Stimulated activated effector memory CD8-positive, alpha-beta T cell treated with anti-CD3 and anti-CD28 coated beads, Interleukin-12 subunit alpha, Interleukin-12 subunit beta, amount 100 ng/mL, for 72 hours (primary cell): ENCODE measurements at places on chromosomes 7 and 10.

GRCh38 chr7:29032146-29032545 lies 74.0 kb upstream of the TRIL start:
- no peak for DNase-seq

- DNase-seq = no peak
Observed at GRCh38 chr10:99172128-99172738, 63.4 kb downstream of the HPSE2 start.

DNA sequence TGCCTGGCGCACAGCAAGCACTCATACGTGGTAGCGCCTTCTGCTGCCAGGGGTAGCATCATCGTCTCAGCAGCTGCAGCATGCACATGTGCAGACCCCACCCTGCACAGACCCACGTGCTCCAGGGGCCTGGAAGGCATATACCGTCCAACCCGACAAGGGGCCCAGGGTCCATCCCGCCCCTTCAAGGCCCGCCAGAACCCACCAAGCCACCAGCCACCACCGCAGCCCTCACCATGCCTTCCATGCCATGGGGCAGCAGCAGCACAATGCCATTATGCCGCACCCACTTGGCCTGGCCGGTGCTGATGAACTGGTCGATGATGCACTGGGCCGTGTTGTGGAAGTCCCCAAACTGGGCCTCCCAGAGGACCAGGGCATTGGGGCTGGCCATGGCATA lies 22.7 kb downstream of the OGDHL start:
- no peak for DNase-seq

DNA sequence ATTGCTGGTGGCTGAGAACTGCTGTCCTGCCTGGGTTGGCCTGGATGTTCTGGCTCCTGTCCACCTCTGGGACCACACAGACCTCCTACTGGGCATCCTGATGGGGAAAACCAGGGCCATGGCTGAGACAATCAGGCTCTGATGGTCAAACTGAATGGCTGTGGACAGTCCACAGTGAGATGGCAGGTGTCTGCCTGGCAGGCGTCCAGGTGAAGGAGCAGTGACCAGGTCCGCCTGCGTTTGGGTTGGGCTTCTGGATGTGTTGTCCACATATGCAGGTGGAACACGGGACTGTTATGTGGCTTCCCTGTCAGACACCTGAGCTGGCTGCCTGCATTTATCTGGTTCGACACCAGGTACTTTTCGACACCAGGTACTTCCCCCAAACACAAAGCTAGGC lies 241.7 kb downstream of the BUB3 start:
- DNase-seq = no peak

GRCh38 chr10:53127686-53128085 lies 355.1 kb upstream of the MBL2 start:
- no peak for DNase-seq

GRCh38 chr10:77056650-77057049 lies 581.0 kb downstream of the KCNMA1 start:
- no peak for DNase-seq
